ENCODE measurements at places on chromosomes 4 and X. TPM values are rescaled to one million over a fixed set of nuclear protein-coding genes. Genes with fewer than 3 reads are reported as not detected.

DNA sequence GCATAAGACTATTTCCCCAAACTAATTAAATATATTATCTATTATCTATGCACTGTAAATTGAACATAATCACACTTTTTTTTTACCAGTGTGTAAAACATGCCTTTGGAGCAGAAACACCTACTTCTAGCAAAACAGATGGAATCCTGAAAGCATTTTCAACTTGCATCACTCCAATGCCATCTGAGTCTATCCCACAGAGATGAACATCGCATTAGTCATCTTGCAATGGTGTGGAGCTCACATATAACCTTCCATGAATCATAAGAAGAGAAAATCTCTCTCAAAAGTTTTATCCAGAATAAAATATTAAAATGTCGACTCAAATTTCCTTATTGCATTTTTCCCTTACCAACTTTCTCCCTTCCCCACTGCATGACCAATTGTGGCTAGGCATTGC, 406.7 kb upstream of the ACTRT1 start:
- no peaks in the 10 kb centered on the region for H3K27me3 ChIP-seq
- H3K4me3 ChIP-seq = no peak overlapping the region
- H3K4me1 ChIP-seq = no peaks in the 10 kb centered on the region
- H3K27ac ChIP-seq = no peak overlapping the region
- no peaks in the 10 kb centered on the region for H3K36me3 ChIP-seq

DNA sequence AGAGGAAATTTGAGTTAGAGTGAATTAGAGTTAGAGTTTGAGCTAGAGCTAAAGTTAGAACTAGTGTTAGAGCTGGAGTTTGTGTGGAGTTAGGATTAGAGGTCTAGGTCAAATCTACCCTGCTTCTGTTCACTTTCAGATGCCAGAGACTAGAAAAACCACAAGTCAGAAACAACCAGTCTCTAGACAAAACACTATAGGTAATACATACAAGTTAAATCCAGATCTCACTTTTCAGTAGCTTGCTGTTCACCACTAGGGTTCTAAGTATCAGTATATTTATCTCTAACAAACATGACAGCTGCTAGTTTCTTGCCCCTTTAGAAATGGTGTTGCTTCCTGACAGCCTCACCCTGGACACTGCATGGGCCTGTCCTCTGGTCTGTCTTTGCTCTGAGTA, 300.7 kb downstream of the ARAP2 start:
- H3K36me3 ChIP-seq = no peaks in the 10 kb centered on the region
- no peak overlapping the region for H3K4me3 ChIP-seq
- no peaks in the 10 kb centered on the region for H3K27me3 ChIP-seq
- no peak overlapping the region for H3K27ac ChIP-seq

GRCh38 chr4:98612318-98613250, 45.8 kb downstream of the TSPAN5 start:
- no peak for DNase-seq
- H3K36me3 ChIP-seq = no peaks in the 10 kb centered on the region
- H3K4me1 ChIP-seq = no peaks in the 10 kb centered on the region
- no peak overlapping the region for H3K4me3 ChIP-seq
- no peaks in the 10 kb centered on the region for H3K27me3 ChIP-seq

GRCh38 chrX:133440797-133441163, 25.5 kb upstream of the GPC4 start:
- no peaks in the 10 kb centered on the region for H3K4me1 ChIP-seq
- no peaks in the 10 kb centered on the region for H3K36me3 ChIP-seq
- H3K27me3 ChIP-seq = no peaks in the 10 kb centered on the region
- DNase-seq = no peak

- no peak overlapping the region for H3K4me3 ChIP-seq
- no peaks in the 10 kb centered on the region for H3K27me3 ChIP-seq
- DNase-seq = peak; percentile 50
Observed at GRCh38 chrX:133516686-133517085, 101.4 kb upstream of the GPC4 start.

DNA sequence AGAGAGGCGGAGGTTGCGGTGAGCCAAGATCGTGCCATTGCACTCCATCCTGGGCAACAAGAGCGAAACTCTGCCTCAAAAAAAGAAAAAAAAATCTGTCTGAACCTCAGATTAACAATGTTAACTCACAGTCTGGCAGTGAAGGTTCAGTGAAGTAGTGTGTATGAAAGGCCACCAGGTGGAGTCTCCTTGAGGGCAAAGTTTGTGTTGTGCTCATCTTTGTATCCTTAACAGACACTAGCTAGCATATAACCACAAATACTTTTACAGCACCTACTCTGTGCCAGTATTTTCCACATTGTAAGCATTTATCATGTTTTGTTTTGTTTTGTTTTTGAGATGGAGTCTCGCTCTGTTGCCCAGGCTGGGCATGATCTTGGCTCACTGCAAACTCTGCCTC, 46.0 kb upstream of the MGST2 start:
- no peaks in the 10 kb centered on the region for H3K4me1 ChIP-seq
- no peaks in the 10 kb centered on the region for H3K27me3 ChIP-seq
- H3K36me3 ChIP-seq = no peaks in the 10 kb centered on the region
- H3K27ac ChIP-seq = no peak overlapping the region

The CYLC1 gene
- polyA plus RNA-seq = not detected

The SPON2 gene
- polyA plus RNA-seq = 0.90 TPM

The DDIT4L gene
- 0.15 TPM for polyA plus RNA-seq

DNA sequence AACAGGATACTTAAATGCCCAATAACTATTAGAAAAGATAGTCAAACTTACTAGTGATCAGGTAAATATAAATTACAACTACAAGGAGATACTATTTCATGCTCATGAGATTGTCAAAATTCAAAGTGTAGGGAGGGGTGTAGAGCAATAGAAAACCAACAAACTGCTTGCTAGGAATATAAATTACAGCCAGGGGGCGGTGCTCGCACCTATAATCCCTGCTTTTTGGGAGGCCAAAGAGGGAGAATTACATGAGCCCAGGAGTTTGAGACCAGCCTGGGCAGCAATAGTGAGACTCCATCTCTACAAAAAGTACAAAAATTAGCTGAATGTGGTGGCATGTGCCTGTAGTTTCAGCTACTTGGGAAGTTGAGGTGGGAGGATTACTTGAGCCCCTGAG, 556.5 kb upstream of the NR3C2 start:
- no peaks in the 10 kb centered on the region for H3K36me3 ChIP-seq
- DNase-seq = no peak
- H3K27ac ChIP-seq = no peak overlapping the region

The C4orf51 gene
- not detected for polyA plus RNA-seq

DNA sequence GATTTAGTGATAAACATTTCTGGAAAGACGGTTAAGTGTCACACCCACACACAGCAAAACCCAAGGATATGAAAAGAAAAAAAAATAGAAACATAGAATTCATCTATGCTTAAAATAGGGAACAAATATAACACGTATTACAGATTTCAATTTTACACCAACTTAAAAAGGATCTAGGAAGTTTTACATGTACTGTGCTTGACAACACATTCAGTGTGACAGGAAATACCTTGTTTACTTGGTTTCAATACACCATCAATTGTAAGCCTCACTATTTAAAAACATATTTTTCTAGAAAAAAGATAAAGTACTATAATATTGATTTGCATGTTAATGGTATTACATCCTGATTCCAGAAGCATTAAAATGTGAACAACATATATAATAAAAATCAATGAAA, 77.0 kb upstream of the SPRY1 start:
- H3K36me3 ChIP-seq = no peaks in the 10 kb centered on the region
- no peak overlapping the region for H3K27ac ChIP-seq
- H3K4me3 ChIP-seq = no peak overlapping the region
- DNase-seq = no peak
- no peaks in the 10 kb centered on the region for H3K4me1 ChIP-seq
- H3K27me3 ChIP-seq = no peaks in the 10 kb centered on the region

The GABRE gene
- polyA plus RNA-seq = not detected

GRCh38 chr4:146121757-146122156, 53.8 kb upstream of the LSM6 start:
- no peak overlapping the region for H3K27ac ChIP-seq
- no peaks in the 10 kb centered on the region for H3K36me3 ChIP-seq
- peaks cover 2% of the 10 kb centered on the region for H3K27me3 ChIP-seq
- no peak overlapping the region for H3K4me3 ChIP-seq
- no peak for DNase-seq

The ERAS gene
- polyA plus RNA-seq = not detected

The SSX1 gene
- not detected for polyA plus RNA-seq

DNA sequence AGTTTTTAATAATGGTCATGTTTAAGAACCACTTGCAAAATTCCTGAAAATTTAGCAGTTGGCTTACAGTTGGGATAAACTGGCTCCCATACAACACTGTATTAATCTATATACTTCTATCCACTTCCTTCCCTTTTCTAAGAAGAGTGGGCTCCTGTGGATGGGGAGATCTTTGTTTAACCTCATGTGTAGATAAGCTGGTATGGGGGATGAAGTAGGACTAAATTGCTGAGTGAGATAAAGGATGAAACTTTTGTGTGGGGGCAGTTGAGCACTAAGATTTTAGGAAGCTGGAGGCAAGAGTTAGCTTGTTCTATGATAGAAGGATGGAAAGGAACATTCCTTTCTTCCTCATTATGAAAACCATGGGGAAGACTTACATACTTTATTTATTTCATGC, 54.6 kb upstream of the ATP8A1 start:
- H3K27ac ChIP-seq = no peak overlapping the region
- no peaks in the 10 kb centered on the region for H3K4me1 ChIP-seq
- DNase-seq = no peak
- H3K36me3 ChIP-seq = no peaks in the 10 kb centered on the region
- no peaks in the 10 kb centered on the region for H3K27me3 ChIP-seq
- H3K4me3 ChIP-seq = no peak overlapping the region

DNA sequence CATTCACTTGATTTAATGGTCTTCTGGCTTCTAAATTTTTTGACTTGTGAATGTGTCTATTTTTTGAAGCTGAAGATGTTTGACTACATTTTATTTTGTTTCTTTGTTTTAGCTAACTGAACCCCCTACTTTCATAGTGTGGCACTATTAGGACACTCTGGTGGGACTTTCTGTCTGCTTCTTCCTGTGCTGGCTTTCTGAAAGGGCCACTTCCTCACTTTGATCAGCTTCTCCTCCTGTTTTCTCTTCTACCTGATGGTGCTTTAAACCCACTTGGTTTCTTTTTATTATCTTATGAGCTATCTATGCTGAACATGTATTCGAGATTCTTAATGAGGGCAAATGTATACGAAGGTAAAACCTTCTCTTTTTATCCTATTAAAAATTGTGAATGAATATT, 186.1 kb upstream of the CASK start:
- H3K4me3 ChIP-seq = no peak overlapping the region
- no peak overlapping the region for H3K27ac ChIP-seq
- H3K27me3 ChIP-seq = no peaks in the 10 kb centered on the region
- no peaks in the 10 kb centered on the region for H3K36me3 ChIP-seq
- no peaks in the 10 kb centered on the region for H3K4me1 ChIP-seq

DNA sequence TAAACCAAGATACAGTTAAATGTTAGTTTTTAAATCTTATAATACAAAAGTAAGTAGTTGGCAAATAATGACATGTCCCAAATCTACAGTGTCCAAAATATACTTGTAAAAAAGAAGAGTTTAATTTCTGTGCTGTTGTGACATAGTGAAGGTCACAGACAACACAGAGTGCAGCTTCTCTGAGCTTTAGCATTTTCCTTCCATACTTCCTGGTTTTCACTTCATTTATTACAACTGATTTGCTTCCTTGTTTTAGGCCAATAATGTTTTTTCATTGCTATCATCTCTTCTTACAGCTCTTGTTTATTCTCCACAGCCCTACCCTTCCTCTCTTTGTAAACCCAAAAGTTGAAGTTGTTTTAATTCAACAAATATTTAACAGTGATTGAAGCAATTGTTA, 132.4 kb upstream of the TET2 start:
- DNase-seq = peak; percentile 26
- peak overlapping the region; percentile 67 for H3K27ac ChIP-seq
- H3K4me3 ChIP-seq = peak overlapping the region; percentile 41
- H3K4me1 ChIP-seq = peaks cover 20% of the 10 kb centered on the region

GRCh38 chr4:140688711-140689598, 67.2 kb downstream of the TBC1D9 start:
- no peaks in the 10 kb centered on the region for H3K4me1 ChIP-seq
- peaks cover 10% of the 10 kb centered on the region for H3K36me3 ChIP-seq
- H3K4me3 ChIP-seq = no peak overlapping the region
- no peaks in the 10 kb centered on the region for H3K27me3 ChIP-seq

The HMX1 gene
- not detected for polyA plus RNA-seq

- H3K4me1 ChIP-seq = peaks cover 7% of the 10 kb centered on the region
- H3K27me3 ChIP-seq = peaks cover 67% of the 10 kb centered on the region
- no peak overlapping the region for H3K4me3 ChIP-seq
- no peaks in the 10 kb centered on the region for H3K36me3 ChIP-seq
- no peak overlapping the region for H3K27ac ChIP-seq
Observed at GRCh38 chr4:81032771-81033684, 2.5 kb downstream of the BMP3 start.

The GLRB gene
- not detected for polyA plus RNA-seq

- H3K27me3 ChIP-seq = no peaks in the 10 kb centered on the region
- H3K4me1 ChIP-seq = no peaks in the 10 kb centered on the region
- no peak overlapping the region for H3K27ac ChIP-seq
- H3K4me3 ChIP-seq = no peak overlapping the region
- DNase-seq = no peak
Observed at GRCh38 chr4:146443525-146443924, 78.2 kb downstream of the SLC10A7 start.

DNA sequence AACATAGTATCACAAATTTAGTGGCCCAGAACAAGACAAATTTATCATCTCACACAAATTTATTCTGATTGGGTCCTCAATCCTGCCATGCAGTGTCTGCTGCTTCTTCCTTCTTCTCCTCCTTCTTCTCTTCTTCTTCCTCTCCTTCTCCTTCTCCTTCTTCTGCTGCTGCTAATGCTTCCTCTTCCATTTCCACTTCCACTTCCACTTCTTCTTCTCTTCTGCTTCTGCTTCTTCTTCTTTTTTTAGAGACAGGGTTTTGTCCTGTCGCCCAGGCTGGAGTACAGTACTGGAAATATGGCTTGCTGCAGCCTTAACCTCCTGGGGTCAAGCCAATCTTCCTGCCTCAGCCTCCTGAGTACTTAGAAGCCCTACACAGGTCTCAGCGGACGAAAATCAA, 37.5 kb downstream of the FGFBP1 start:
- H3K27me3 ChIP-seq = no peaks in the 10 kb centered on the region
- peak; percentile 34 for DNase-seq
- no peaks in the 10 kb centered on the region for H3K36me3 ChIP-seq
- peak overlapping the region; percentile 19 for H3K4me3 ChIP-seq
- no peak overlapping the region for H3K27ac ChIP-seq
- peaks cover 36% of the 10 kb centered on the region for H3K4me1 ChIP-seq

DNA sequence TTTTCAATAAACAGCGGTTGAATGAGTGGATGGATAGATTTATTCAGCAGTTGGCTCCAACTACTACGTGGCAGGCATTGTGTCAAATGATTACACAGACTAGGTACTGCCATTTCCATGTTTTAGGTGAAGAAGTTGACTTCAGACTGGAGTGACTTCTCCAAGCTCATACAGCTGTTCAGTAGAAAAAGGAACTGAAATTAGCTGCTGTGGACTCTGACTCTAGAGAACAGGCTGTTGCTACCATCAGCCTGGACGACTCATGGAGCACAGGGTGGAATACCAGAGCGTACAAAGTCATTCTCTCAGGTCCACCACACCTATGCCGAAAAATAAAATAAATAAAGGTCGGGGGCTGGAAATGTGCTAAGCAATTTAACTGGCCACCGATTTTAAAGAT, 45.3 kb downstream of the TENM3 start:
- no peaks in the 10 kb centered on the region for H3K36me3 ChIP-seq
- no peak for DNase-seq
- H3K27me3 ChIP-seq = no peaks in the 10 kb centered on the region
- no peak overlapping the region for H3K27ac ChIP-seq
- no peak overlapping the region for H3K4me3 ChIP-seq

GRCh38 chrX:127030016-127030748, 210.7 kb downstream of the PRR32 start:
- no peak overlapping the region for H3K4me3 ChIP-seq
- no peaks in the 10 kb centered on the region for H3K4me1 ChIP-seq
- DNase-seq = no peak

- no peaks in the 10 kb centered on the region for H3K27me3 ChIP-seq
- H3K4me1 ChIP-seq = no peaks in the 10 kb centered on the region
- no peaks in the 10 kb centered on the region for H3K36me3 ChIP-seq
- H3K27ac ChIP-seq = no peak overlapping the region
Observed at GRCh38 chr4:4950561-4951290, 68.5 kb downstream of the CYTL1 start.
